ENCODE measurements at places on chromosomes 4 and X. TPM values are rescaled to one million over a fixed set of nuclear protein-coding genes. Genes with fewer than 3 reads are reported as not detected.

DNA sequence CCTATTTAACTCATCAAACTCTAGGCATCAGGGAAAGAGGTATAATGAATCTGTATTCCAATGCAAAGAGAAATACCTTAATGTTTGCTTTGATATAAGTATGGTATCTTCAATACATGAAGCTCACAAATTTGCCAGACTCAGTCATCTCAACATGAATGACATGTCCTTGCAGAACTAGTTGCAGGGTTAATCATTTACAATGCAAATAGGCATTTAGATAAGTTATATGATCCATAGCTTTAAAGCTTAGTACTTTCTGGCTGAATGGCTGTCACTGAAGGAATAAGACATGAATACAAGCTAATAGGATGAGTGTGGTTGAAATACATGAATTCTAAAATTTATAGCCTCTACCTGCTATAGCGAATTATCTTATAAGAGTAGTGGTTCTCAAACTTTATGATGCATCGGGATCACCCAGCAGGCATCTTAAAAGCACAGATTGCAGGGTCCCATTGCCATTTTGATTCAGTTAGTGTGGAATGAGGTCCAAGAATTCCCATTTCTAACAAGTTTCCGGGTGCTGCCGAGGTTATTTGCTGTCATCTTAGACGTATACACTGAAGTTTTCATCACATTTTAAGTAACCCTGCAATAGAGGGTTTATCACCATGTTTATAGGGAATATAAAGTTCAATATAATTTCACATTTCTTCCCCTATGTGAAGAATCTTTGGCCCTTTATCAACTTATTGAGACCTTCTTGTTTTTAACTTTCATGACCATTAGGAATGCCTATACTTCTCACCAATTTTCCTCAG, 439.2 kb downstream of the ARHGAP24 start:
- no peak for DNase-seq

DNA sequence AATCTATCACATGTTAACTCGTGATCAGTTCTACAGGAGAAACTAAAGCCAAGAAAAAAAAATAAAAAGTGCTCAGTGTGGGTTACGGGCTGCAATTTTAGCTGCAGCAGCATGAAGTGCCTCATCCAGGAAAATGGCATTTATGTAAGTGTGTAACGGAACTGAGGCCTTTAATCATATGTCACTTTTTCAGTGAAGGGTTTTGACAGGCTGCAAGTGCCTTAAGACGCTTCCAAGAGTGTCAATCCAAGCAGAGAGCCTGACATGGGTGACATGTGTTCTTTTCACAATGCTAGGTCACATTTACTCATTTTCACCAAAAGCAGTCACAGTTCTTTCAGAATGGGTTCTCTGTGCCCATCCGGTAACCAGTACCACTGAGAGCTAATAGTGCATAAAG, 604.6 kb downstream of the RAB28 start:
- DNase-seq = no peak

GRCh38 chr4:32672359-32672758, 1952.2 kb downstream of the PCDH7 start:
- DNase-seq = no peak

DNA sequence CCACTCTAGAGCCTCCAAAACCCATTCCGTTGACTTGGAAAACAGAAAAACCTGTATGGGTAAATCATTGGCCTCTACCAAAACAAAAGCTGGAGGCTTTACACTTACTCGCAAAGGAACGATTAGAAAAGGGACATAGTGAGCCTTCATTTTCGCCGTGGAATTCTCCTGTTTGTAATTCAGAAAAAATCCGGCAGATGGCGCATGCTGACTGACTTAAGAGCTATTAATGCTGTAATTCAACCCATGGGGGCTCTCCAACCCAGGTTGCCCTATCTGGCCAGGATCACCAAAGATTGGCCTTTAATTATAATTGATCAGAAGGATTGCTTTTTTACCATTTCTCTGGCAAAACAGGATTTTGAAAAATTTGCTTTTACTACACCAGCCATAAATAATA, 60.8 kb downstream of the ZNF732 start:
- DNase-seq = no peak

- no peak for DNase-seq
These were observed 2.7 kb upstream of the RENBP start for GRCh38 chrX:153947009-153947769.

- no peak for DNase-seq
These were observed 2.0 kb downstream of the ARX start for GRCh38 chrX:25013632-25014365.

DNA sequence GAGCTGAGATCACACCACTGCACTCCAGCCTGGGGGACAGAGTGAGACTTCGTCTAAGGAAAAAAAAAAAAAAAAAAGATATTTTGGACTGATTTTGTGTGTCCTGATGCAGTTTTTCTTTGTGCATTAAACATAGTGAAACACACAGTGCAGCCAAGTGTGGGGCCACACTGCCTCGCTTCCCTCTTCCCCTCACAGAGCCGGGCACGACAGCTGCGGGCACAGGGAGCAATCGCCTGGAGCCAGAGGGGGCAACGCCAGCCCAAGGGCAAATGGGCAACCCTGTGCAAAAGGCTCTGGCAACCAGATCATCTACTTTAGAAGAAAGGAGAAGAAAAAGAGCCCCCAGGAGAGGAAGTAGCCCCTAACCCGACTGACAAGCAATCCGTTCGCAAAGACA, 13.5 kb upstream of the CCNQ start:
- no peak for DNase-seq

DNA sequence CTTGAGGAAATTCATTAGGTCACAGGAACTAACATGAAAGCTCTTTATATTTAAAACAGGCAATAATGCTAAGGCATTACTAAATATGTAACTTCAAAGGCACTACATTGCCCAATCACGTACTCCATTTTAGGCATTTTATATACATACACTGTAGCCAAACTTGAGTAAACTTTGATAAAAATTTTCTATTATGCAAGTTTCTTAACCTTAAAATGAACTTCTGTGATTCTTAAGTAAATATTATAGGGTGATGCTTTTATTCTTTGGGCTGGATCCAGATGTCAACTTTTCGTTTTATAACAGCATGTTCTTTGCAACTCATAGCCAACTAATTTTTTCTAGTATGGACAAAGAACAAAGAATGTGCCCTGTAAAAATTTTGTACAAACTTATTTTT, 28.3 kb upstream of the MAP9 start:
- DNase-seq = no peak

- DNase-seq = no peak
These were observed 26.1 kb upstream of the PTTG2 start for GRCh38 chr4:37934096-37934495.

- no peak for DNase-seq
These were observed 517.0 kb upstream of the EPHA5 start for GRCh38 chr4:66187175-66187720.

- no peak for DNase-seq
These were observed 8.4 kb downstream of the FBXO8 start for GRCh38 chr4:174275101-174275500.

GRCh38 chrX:52166840-52167239, 17.8 kb upstream of the MAGED4 start:
- no peak for DNase-seq

DNA sequence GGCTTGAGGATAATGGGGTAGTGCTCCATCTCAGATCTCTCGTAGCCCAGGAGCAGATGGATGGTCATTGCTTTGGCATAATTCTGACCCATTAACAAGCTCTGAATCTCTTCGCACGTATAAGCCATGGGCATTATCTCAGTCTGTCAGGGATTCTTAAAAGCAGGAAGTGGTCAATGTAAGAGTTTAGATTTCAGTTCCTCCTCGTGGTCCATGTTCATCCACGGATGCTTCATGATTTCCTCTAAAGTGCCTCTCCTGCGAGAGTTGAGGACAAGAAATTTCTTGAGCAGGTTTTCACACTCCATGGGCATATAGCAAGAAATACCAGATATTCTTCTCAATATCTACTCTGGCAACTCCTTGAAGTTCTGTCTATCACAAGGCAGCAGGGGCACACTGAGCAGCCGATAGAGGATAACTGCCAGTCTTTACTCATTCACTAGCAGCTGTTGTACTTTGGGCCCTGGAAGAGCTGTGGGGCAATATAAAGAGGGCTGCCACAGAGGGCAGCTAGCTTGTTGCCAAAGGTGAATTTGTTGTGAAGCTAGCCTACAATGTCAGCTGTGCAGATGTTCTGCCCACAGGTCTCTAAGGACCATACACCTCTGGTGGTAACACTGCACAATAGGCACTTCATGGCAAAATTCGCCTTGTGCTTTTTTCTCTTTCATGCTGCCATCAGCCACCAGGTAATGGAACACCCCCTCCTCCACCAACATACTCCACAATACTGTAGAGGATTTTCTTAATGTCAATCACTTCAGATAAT, 52.0 kb upstream of the WDR17 start:
- DNase-seq = no peak

GRCh38 chr4:94244087-94244828, 36.6 kb downstream of the SMARCAD1 start:
- DNase-seq = no peak

DNA sequence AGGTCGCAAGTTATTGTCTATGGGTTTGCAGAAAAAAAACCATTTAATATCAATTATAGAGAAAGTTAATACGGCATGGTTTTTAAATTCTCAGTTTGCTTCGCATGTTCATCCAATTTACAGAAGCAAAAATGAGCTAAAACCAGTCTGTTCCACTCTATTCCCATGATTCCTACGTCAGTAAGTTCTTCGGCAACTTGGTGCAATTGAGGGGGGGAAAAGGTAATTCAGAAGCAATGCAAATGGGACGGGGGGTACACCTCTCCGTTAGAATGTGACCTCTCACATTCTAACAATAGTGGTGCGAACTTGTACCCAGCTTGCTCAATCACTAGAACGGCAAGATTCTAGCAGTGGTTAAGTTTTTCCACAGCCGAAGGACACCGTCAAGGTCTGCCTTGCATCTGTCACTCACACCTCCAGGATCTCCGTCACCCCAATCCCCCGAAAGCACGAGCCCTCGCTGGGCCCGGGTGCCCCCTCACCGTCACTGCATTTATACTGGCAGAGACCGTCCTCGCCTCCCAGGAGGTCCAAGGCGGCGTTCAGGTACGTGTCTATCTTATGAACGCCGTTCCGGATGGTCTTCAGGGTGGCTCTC, 653 bp downstream of the PLA2G12A start:
- DNase-seq = peak; percentile 7

Gene ERAS
- 0.12 TPM for polyA plus RNA-seq

Gene RCHY1
- 57.2 TPM for polyA plus RNA-seq

Gene TSPAN7
- polyA plus RNA-seq = 55.8 TPM

Gene TMEM271
- polyA plus RNA-seq = not detected

Gene COL25A1
- polyA plus RNA-seq = 11.6 TPM

Gene ADGRL3
- 30.2 TPM for polyA plus RNA-seq

Gene TCEAL6
- polyA plus RNA-seq = 0.31 TPM

Gene PALLD
- polyA plus RNA-seq = 223 TPM

Gene PDGFC
- polyA plus RNA-seq = 84.1 TPM

Gene TRAM1L1
- 18.1 TPM for polyA plus RNA-seq

Gene SETD7
- 12.4 TPM for polyA plus RNA-seq

Gene CPE
- 151 TPM for polyA plus RNA-seq

Gene TMEM255A
- polyA plus RNA-seq = 0.41 TPM

Gene ARHGAP36
- 0.13 TPM for polyA plus RNA-seq

Gene F9
- polyA plus RNA-seq = not detected

All from right renal cortex interstitium (tissue), 3 donors.